MG63 (cell line): ENCODE measurements at places on chromosomes 3 and 15. TPM values are rescaled to one million over a fixed set of nuclear protein-coding genes. Genes with fewer than 3 reads are reported as not detected.

STRC gene
- not detected in 2 replicates for total RNA-seq

ACKR4 gene
- 0.26 and 3.9 TPM in 2 replicates for total RNA-seq

TTLL13 gene
- total RNA-seq = 0.07 TPM in 1 of 2 replicates, not detected in the other

- DNase-seq = no peak
These were observed 68.1 kb downstream of the CHDH start for GRCh38 chr3:53778153-53778552.

DNA sequence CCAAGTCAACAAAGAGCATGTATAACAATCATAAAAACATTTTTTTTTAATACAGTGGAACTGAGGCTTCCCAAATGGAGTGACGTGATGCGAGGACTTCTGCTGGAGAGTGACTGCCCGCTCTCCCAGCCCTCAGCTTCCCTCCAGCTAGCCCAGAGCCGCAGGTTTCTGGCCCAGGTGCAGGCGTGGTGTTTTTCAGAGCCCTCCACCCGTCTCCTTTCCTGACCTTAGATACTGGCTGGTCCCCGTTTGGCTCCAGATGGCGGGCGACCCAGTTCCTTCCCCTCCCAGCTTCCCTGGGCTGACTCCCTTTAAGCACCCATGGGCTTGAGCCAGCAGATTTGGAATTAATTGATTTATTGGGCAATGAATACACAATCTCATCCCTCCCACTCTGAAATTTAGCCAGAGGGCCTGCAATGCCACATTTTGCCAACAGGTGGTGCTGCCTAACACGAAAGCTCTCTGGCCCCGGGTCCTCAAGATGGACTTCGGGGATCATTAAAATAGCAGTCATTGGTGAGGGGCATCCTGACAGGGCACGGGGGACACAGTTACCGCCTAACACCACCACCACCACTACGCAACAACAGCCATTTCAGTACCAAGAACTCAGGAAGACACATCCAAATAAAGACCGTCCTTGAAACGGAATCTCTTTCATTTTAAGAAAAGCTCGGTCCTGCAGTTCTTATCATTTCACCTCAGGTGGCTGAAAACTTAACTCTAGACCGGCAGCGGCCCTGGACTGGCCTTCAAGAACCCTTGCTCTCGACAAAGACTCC, 47.5 kb upstream of the MUC4 start:
- peak; percentile 42 for DNase-seq

- DNase-seq = no peak
These were observed 3.5 kb upstream of the PAK6 start for GRCh38 chr15:40235201-40235885.

DNA sequence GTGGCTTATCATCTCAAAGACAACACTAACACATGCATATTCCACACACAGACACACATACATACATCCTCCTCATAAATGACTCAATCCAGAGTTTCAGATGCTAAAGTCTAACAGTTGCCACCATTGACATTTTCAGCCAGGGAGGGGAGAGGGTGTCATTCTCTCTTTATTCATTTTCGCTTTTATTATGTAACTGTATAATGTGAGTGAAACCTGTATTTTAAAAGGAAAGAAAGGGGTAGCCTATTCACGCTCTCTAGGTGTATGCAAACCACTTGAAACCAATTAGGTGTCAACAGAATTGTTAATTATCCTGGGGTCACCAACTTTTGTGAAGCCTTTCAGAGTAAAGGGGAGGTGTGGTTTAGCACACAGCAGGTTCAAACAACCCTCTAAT, 1282.9 kb downstream of the ROBO2 start:
- no peak for DNase-seq

- DNase-seq = peak; percentile 50
These were observed 15.6 kb upstream of the WWTR1 start for GRCh38 chr3:149673393-149673792.

GRCh38 chr3:141057436-141057835, 6.3 kb downstream of the SPSB4 start:
- DNase-seq = no peak

XCR1 gene
- not detected in 2 replicates for total RNA-seq

GPR62 gene
- not detected in 2 replicates for total RNA-seq

- DNase-seq = peak; percentile 38
These were observed 20.7 kb downstream of the TBC1D2B start for GRCh38 chr15:78056714-78057269.

DNA sequence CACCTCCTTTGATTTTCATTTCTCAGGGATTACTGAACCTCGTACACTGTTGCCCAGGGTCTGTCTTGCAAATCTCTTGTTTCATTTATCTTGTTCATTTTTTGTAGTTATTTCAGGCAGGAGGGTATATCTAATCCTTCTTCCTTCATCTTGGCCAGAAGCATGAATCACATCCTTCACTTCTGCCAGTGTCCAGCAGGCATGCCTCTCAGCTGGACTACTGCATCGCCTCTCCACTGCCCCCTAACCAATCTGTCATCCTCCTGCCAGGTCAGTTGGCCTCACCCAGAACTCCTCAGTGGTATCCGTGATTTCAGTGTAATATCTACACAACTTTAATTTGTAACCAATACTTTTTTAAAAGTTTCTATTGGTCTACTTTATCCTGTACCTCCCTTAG, 297.9 kb downstream of the GABRG3 start:
- peak; percentile 29 for DNase-seq

SCAANT1 gene
- not detected in 2 replicates for total RNA-seq

DNA sequence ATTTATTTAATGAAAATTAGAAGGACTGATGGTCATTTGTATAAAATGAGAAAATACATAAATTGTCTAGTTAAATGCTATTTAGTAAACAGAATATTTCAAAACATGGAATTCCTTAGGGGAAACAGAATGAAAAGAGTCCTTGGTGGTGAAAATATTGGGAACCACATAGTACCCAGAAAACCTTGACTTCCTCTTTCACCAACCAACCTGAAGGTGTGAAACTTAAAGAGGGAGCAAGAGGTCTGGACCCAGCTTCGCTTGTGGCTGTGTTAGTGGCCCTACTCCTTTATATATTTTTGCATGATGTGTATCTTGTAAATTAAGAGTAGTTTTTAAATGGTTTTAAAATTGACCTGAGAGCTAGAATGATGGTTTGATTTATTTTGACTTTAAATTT, 64.2 kb downstream of the MAP2K5 start:
- no peak for DNase-seq

- DNase-seq = no peak
These were observed 355.3 kb upstream of the DCBLD2 start for GRCh38 chr3:99256788-99257187.

DNA sequence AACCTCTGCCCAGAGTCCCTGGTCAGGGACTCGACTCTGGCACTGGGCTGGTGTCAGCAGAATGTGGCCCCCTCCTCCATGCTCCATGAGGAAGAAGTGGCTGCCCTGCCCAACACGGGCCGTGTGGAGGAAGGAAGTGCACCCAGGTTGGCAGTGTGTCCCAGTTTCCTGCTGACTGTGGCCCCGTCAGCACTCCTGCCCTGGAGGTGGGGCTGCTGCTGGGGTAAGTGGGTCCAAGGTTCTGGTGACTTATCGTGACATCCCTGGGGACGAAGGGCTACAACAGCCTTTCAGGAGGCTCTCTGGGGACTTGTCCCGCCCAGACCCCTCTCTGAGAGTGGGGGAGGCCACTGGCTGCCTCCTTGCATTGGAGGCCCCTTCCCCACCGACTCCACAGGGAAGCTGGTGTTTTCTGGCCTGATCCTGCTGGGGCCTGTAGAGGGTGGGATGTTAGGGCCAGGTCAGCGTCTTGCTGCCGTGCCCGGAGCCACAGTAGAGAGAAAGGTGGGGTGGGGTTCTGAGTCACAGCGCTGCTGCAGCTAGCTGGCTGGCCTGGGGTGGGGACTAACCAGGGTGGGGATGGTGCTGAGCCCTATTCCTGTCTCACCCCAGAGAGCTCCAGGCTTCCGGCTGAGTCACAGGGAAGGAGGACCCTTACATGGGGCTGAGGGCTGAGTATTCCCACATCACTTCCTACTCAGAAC, 10.5 kb downstream of the SEMA4B start:
- peak; percentile 93 for DNase-seq

DNA sequence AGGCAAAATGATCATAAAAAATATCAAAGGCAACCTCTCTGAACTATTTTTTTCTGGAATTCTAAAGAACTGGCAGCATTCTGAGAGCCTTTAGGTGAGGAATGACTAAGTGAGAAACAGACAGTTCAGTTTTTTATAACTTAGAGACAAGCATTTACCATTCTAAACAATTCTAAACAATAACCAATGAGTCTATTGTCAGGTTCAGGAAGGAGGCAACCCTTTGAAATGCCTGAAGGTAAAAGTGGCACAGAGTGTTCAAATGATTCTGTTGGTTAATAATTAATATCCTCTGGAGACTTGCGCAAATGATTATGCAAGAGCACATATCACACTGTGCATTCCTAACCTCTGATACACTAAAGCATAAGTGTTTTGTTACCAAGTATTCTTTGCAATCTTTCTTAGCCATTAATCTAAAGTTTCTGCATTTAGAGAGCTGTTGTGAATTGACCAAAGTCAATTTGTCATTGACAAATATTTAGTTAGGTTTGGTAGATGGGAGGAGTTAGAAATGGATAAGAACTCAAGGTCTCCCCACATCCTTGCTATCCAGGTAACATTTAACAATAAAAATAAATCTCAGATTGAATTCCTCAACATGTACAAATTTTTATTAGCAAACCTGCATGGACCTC, 9.2 kb upstream of the TGFBR2 start:
- no peak for DNase-seq

- no peak for DNase-seq
These were observed 43.2 kb downstream of the CMTM6 start for GRCh38 chr3:32459450-32459849.

- no peak for DNase-seq
These were observed 164.8 kb upstream of the BHLHE40 start for GRCh38 chr3:4814305-4814903.

DLEC1 gene
- not detected in 2 replicates for total RNA-seq

DNA sequence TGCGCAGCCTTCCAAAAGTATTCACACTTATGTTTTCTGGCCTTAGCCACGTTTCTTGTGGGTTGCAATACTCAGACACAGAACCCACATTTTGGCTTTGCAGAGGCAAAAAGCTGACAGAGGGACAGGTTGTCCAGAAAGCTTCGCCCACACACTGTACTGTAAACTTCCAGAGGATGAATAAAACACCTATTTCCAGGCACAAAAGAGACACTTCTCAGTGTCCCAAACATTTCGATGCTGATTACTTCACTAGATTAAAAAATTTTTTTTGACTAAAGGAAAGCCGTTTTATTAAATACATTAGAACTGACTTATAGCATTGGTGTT, 28.0 kb upstream of the KCTD6 start:
- DNase-seq = no peak

ATP13A5 gene
- total RNA-seq = not detected in 2 replicates

DNA sequence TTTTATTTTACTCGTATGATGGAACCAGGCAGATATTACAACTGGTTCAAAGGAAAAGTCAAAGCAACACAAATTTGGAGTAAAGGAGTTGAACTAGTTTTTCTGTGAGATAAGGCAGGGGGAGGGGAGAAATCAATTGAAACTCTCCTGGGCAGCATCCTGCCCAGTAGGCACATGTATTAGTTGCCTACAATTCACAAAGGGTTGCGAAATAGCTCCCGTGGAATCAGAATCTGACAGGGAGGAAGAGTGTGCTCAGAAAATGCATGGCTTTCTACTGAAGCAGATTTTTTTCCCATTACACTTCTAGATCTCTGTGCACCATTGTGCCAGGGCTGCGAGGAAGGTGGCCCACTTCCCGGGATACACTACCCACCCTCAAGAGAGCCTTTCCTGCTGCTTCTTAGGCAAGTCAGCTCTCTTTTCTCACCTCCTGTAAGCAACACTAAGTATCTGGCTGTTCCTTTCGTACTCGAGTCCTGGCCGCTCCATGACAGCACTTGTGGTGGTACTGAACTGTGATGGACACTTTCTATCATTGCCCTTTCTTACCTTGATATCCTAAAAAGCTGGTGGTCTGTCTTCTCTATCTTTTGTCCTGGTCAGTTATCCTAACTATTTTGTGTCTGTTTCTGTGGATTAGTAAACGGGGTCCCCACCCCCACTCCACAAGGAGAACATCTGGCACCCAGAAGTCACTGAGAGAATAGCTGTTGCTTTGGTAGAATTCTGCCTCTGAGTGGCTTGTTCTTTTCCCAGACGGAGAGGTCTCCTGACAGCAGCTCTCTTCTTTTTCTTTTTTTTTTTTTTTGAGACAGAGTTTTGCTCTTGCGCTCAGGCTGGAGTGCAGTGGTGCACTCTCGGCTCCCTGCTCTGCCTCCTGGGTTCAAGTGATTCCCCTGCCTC, 74.8 kb downstream of the RPL39L start:
- no peak for DNase-seq

ZNF385D gene
- total RNA-seq = 0.44 and 3.9 TPM in 2 replicates

DNA sequence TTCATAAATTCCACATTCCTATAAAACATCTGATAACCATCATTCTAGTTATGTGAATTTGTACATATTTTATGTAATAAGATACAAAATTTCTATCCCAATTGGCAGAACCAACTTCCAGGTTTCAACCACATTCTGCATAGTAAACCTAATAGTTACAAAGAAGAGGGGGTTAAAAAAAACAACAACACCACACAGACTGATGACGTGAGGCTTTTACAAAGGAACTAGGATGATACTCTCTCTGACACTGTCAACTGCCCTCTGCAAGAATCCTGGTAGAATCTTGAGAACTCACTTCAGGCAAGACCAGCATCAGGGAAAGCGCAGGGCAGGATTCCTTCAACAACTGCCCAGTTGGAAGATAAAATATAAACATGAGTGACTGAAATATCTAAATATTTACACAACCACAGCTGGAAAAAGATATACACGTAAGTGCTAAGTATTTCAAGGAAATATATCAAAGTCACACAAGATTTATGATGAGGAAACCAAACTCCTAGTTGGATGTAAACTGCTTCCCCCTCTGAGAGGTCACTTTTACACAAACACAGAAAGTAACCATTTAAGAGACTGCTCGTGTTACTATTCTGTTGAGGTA, 816.4 kb downstream of the ROBO1 start:
- DNase-seq = peak; percentile 32

DNA sequence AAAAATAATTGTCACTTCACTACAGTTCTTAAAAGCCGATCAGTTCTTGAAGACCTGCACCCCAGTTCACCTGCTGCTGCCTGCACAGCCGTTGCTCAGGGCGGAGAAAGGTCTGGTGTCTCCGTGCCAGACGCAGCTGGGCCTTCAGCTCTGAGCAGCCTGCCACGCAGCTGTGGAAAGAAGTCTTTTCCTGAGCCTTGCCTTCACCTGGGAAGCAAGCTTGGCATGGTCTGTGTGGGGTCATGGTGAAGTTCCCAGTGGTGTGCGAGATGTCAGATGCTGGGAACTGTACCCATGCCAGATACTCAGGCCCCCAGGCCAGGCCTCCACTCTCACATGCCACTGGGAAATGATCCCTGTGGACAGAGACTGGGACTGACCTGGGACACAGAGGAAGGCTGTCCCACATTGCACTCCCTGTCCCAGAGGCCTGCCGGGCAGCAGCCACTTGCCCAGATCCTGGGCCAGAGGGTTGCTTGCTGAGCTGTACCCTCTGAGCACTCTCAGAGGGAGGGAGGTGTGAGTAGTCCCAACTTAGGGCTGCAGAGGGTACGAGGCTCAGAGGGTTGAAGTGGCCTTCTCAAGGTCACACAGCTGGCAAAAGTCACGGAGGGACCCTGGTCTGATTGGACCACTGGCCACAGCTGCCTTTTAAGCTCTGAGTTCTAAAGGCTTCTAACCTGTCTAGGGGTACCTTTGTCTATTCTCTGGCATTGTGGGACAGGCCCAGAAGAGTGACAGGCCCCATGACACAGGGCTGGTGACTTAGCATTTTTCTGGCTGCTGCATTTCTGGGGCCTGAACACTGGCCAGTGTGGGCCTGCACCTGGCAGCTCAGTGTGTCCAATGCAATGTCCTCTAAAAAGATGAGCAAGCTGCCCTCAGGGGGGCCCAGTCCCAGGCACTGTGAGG, 55.4 kb downstream of the KLF13 start:
- DNase-seq = no peak

GRCh38 chr3:31713816-31714215, 181.1 kb downstream of the STT3B start:
- no peak for DNase-seq
